ENCODE measurements at places on chromosomes 5 and 9.

GRCh38 chr9:85940832-85941621, at the start of gene NAA35:
Gene NAA35 (plus strand): TSS chr9:85941146. CDS start chr9:85942160, 1,014 bp downstream.
- peak; percentile 99 for DNase-seq

GRCh38 chr9:134887686-134888602, 7.3 kb downstream of the FCN2 start:
- no peak for DNase-seq

GRCh38 chr9:114981063-114981462, 50.7 kb upstream of the TNFSF8 start:
- no peak for DNase-seq

DNA sequence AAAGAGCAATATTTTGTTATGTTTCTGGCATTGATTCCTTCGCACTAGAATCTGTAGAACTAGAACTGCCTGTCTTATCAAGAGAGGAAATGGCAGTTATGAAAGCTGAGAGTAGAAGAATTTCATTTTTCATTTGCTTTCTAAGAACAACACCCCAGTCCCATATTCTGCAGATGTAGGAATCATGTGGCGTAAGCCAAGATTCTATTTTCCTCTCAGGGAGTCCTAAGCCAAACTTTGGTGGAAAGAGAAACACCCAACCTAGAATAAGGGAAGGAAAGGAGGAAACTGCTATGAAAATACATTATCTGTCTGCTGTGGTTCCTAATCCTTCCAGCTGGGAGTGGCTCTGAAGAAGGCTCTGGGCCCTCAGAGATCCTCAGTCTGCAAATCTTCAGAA, 1176.9 kb upstream of the C9orf72 start:
- no peak for DNase-seq

DNA sequence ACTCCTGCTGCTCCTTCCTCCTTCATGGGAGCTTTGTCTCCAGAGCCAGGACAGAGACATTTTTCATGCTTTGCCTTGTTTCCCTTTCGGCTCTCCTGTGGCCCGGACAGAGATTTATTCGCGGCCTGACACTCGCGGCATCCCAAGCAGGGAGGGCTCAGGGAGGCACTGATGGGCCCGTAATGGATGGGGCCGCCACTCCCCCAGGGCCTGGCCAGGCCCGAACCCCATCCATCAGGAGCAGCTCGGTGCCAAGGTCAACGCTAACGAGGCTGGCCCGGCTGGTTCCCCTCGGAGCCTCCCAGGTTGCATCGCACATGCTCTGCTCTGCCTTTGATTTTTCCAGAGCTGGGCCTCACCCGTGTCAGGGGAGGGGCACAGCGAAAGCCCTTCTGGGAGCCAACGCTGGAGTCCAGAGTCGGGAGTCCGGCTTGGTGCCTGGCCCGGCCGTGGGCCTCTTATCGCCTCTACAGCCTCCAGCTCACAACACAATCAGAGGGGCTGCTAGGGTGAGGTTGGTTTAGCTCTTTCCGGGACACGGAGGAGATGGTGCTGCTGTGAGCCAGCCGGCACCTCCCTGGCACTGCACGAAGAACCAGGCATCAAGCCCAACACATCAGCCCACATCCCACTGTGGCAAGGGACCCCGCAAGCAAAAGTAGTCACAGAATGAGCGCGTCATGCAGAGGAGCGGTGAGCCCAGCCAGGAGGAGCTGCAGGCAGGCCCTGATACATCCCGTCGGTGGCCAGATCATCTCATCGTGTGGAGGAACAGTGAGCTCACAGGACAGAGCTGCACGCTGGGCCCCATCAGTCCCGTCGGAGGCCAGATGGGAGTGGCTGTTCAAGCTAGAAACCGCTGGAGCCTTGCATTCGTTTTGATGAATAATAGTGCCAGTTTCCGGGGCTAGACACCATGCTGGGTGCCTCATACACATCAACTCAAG, 72.2 kb upstream of the BARHL1 start:
- no peak for DNase-seq

DNA sequence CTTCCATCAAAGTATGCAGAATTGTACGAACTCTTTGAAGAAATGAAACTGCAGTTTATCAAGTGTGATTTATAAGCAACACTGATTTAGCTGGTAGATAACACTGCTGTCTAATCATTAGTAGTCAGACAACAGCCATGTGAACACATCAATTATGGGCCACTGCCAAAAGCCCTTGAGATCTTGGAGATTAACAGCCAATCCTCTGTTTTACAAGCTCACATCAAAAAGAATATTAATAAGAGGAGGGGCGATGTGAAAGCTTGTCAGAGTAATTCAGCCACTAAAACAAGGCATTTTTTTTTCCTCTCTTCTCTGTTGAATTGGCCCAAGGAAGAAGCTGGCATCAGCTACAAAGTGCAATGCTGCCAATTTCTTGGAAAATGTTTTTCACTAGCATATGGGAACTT, 28.1 kb downstream of the ZNF608 start:
- DNase-seq = no peak
